NCI-H2107 (cell line): ENCODE measurements at places on chromosomes 7 and 10.

- no peak for DNase-seq
Measured at GRCh38 chr7:119935418-119936025, 337.5 kb upstream of the KCND2 start.

- no peak for DNase-seq
Measured at GRCh38 chr7:51356849-51357516, 40.4 kb upstream of the COBL start.

DNA sequence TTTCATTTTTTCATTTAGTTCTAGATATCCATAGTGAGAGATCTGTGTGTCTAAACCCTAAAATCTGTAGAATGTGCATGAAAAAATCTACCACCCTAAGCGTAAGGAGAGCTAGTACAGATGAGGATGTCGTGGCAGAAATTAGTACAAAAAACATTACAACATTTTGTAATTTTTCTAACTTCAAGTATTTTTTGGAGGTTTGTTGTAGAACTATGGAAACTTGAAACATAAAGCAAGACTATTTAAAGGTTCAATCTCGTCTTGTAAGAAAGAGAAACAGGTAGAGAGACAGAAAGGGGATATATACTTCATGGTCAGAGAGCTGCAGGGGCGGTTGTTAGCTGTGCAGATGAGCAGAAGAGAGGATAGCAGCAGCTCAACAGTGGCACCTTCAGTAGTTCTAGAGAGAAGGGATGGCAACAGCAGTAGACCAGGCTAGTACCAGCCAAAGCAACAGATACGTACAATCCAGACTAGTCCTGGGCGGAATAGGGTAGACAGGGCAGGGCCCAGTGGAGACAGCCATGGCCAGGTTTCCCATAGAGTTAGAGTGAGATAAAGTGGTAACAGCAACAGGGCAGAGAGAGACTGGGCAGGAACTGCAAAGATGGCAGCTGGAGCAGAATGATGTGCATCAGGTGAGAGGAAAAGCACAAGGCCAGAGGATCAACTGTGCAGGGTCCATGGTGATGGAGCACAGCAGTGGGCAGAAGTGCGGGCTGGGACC lies 145.2 kb downstream of the FRMD4A start:
- DNase-seq, result no peak

GRCh38 chr10:79383974-79384606 lies 36.8 kb downstream of the PPIF start:
- DNase-seq, result no peak

DNA sequence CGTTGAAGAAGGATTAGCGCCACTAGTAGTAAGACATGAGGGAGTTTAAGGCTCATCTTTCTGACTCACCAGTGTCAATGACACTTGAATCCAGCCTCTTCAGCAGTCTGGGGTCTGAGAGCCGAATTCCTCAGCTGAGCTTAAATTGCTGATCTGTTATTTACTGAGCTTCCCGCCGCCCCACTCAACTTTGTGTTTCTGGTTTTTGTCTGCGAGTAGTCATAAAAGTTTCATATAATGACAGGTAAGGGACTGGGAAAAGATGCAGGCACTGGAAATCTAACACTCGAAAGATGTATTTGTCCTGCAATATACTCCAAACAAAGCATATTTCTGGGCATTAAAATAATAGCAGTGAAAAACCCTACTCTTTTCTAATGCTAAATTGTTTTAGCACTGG lies 51.2 kb upstream of the RELN start:
- no peak for DNase-seq

- DNase-seq, result no peak
Measured at GRCh38 chr10:45243261-45243660, 72.1 kb downstream of the OR13A1 start.

DNA sequence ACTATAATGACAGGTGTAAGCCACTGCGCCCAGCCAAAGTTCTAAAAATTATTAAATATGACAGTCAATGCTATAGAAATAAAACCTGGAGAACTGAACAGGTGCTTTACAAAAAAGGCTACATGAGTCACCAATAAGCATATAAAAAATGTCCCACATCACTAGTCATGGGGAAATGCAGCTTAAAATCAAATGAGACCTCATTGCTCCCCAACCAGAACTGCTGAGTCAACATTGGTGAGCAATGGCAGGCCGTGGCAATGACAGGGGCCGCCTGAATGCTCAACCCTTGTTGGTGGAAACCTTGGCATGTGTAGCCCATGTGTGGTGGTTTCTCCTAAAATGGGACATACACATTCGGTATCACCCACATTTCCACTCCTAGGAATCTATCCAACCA lies 352.3 kb upstream of the KLF6 start:
- DNase-seq, result no peak

GRCh38 chr7:128869138-128869943 lies 6.7 kb downstream of the ATP6V1F start:
- DNase-seq, result peak; percentile 29
